ENCODE measurements at places on chromosomes 11 and 22.

- DNase-seq = no peak
These were observed 78.4 kb upstream of the TP53I11 start for GRCh38 chr11:45028911-45029682.

DNA sequence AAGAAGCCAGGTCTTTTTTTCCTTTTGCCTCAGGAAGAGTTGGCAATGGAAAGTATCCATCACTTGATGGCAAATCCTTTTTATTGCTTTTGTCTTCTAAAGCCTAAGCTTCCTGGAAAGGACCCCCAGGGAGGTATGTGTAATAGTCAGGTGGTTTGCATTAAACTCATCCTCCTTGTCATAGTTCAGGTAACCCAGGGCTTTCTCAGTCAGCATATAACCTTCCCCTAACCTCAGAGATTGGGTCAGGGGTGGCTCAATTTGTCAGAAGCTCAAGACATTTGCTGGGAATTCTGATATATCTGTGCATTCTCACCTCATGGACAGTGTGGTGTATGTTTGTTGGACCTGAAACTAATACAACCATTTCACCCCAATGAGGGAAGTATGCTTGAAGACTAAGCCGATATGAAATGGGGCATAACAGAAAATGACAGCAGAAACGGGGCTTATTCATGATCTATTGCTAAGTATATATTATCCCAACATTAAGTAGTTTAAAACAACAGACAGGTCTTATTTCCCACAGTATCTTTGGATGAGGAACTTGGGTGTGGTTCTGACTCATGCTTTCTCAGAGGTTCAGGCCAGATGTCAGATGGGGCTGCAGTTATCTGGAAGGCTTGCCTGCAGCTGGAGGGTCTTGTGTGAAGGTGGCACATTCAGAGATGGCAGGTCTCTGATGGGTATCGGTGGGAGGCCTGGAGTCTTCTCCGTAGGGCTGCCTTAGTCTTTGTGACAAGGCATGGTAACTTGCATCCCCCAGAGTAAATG, 135.8 kb upstream of the SPON1 start:
- no peak for DNase-seq

- DNase-seq = no peak
These were observed 42.1 kb downstream of the PACSIN2 start for GRCh38 chr22:42972649-42973535.

DNA sequence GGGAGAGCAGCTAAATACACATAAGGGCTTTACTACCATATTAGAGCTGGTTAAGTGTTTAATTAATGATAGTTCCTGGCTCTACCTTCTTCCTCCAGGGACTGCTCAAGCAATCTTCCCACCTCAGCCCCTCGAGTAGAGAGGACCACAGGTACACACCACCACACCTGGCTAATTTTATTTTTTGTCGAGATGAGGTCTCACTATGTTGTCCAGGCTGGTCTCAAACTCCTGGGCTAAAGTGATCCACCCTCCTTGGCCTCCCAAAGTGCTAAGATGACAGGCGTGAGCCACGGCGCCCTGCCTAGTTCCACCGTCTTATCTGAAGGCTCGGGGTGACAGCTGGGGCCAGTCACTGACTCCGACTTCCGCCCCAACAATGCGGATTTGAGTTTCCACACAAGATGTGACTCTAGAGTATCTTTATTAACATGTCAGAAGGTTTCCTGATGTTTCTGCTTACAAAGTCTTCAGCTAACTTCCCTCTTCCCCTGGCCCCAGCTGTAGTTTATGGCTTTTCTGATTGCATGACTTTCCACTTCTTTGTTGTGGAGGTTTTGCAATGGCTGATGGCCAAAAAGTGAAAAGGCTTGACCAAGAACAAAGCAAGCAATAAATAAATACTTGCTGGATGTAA, 16.8 kb downstream of the TPST2 start:
- no peak for DNase-seq

GRCh38 chr11:118052581-118053206, 24.2 kb upstream of the TMPRSS4 start:
- DNase-seq = no peak

DNA sequence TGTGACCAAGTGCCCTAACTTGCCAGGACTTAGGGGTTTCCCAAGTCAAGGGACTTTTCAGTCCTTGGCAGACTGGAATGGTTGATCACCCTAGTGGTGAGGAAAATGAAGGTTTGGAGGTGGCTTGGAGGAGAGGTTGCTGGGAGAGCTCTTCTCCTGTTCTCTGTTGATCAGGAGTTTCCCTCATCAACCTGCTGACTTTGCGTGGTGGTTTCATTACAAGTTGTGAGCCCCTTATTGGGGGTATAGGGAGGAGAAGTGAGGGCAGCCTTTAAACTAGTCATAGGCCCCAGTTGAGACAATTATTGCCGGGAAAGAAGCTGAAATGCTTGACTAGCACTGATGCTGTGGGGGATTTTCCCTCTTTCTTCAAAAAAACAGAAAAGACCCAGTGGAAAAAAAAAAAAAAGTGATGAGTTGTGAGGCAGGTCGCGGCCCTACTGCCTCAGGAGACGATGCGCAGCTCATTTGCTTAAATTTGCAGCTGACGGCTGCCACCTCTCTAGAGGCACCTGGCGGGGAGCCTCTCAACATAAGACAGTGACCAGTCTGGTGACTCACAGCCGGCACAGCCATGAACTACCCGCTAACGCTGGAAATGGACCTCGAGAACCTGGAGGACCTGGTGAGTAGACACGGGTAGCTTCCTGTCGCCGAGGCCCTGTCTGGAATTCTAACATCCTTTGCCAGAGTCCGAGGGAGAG, at the start of gene CXCR5:
Gene CXCR5 (plus strand): TSS at position 525 of the 704 bp plus-strand sequence. CDS start 50 bp downstream, at position 575.
- DNase-seq = no peak

DNA sequence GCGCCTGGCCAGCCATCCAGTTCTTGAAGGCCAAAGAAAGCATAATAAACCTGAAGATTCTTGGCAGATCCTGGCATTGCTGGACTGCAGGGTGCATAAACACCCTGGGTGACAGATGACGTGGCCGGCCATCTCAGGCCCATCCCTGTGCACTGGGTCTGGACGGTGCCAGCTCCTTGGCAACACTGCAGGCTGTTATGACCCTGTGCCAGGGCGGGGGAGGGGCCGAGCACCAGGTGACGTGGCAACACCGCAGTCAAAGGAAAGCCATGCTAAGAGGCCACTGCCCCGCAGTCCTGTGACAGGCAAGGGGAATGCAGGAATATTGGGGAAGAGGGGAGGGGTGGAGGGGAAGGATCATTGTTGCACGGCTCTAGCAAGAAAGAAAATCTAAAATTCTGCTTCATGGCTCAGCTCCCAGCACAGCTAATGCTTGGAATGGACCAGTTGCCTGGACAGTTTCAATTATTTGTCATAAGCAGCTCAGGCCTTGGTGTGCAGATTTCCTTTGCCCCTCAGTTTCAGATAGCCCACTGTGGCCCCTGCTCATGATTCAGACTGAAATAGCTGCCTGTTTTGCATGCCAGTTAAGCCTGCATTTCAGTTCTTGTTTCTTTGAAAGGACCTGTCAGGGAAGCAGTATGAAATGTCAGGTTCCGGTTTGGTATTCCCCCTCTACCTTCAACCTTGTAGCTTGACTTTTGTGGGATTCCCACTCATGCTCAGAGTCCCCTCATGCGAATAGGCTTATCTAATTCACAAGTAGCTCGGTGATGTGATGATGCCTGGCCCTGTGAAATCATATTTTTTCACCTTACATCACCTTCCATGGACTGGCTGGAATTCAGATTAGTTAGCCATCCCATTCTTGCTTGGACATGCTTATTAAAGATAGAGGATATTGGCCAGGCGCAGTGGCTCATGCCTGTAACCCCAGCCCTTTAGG, 29.7 kb upstream of the DDX6 start:
- no peak for DNase-seq
